ENCODE measurements at places on chromosomes 13 and 19.

DNA sequence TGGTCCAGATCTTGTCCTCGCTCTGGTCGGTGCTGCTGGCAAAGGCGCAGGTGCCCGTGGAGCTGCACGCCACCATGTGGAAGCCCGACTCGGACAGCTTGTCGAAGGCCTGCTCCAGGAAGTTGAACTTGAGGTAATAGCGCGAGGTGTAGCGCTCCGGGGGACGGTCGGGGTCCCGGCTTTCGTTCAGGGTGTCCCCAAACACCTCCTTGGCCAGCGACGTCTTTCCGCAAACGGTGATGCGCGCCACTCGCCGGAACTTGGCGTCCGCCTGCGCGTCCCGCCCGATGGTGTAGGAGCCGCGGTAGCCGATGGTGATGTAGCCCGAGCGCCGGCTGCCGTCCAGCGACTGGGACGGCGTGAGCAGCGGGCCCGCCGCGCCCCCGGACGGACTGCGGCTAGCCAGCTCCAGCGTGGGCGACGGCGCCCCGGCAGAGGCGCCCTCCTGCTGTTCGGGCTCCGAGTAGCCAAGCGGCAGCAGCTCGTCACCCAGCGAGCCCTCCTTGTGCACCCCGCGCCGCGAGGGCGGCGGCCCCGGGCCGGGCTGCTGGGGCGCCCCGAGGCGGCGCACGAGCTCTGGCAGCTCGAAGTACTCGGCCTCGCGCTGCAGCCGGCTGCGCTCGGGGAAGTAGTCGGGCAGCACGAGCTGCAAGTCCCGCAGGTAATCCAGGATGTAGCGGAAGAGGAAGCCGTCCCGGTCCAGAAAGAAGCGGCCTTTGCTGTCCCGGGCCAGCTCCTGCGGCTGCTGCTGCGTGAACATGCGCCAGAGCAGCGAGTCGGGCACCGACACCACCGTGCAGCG lies 801 bp downstream of the KCTD12 start:
- peak; percentile 56 for DNase-seq

- peak; percentile 67 for DNase-seq
Observed at GRCh38 chr13:45951724-45952123, 100.2 kb upstream of the SIAH3 start.

GRCh38 chr13:29270271-29270985 lies 325.1 kb downstream of the SLC7A1 start:
- no peak for DNase-seq

GRCh38 chr19:30605333-30605732 lies 233.1 kb downstream of the ZNF536 start:
- no peak for DNase-seq

DNA sequence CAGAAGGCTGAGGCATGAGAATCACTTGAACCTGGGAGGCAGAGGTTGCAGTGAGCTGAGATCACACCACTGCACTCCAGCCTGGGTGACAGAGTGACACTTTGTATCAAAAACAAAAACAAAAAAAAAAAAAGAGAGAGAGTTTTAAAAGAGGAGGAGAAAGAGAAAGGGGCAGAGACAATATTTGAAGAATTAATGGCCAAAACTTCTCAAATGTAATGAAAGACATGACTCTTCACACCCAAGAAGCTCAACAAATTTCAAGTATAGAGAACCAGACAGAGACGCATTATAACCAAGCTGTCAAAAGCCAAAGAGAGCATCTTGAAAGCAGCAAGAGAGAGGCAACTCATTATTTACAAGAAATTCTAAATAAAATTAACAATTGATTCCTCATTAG lies 36.9 kb upstream of the USP12 start:
- no peak for DNase-seq

DNA sequence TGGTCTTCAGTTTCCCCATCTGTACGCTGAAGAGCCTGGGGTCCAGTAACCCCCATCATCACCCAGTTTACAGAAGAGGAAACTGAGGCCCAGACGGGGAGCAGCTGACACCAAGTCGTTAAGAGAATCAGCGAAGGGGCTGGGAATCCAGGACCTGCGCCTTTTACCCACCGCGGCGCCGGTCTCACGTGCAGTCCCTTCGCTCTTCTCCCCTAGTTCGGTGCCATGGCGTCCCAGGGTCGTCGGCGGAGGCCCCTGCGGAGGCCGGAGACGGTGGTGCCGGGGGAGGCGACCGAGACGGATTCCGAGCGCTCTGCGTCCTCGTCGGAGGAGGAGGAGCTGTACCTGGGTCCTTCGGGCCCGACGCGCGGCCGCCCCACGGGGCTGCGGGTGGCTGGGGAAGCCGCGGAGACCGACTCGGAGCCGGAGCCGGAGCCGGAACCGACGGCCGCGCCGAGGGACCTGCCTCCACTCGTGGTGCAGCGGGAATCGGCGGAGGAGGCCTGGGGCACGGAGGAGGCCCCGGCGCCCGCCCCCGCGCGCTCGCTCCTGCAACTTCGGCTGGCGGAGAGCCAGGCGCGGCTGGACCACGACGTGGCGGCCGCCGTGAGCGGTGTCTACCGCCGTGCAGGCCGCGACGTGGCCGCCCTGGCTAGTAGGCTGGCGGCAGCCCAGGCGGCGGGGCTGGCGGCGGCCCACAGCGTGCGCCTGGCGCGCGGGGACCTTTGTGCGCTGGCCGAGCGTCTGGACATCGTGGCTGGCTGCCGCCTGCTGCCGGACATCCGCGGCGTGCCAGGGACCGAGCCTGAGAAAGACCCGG lies 698 bp downstream of the BLOC1S3 start:
- DNase-seq: peak; percentile 26

DNA sequence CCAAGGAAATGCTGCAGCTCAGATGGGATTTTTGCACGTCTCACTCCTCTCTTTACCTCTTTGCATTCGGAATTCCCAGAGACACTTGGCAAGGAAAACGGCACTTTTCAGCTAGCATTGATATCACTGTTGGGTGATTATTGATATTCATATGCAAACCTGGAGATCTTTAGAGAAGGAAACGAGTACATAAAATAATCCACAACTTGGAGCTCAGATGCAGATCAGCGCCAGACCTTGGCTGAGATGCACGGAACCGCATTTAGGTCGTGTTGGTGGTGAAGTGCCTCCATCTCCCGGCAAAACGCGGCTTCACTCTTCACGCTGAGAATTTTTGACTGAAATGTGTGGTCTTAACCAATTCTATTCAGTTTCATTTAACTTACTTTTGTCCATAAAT lies 77.2 kb upstream of the ARHGEF7 start:
- no peak for DNase-seq

- DNase-seq: no peak
Observed at GRCh38 chr19:1315470-1316166, 29.9 kb downstream of the EFNA2 start.

GRCh38 chr19:39038098-39038497 lies 5.7 kb upstream of the FBXO27 start:
- no peak for DNase-seq

- peak; percentile 76 for DNase-seq
Observed at GRCh38 chr13:48505012-48505411, 27.9 kb downstream of the RCBTB2 start.

GRCh38 chr13:95756072-95756471 lies 79.1 kb downstream of the DNAJC3 start:
- no peak for DNase-seq

DNA sequence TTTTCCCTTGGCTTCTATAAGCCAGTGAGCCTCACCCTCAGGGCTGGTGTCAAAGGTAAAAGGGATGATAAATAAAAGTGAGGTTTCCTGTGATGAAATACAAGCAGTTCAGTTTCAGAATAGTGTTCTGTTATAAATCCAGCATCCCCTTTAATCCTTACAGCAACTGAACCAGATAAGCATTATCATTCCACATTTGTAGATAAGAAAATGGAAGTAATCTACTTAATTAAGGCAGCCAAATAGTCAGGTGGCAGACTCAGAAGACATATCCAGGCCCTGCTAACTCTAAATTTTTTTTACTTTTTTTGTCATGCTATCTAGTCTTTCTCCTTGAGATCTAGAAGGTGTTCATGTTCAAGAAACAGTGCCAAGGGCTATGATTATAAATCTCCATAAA lies 99.4 kb upstream of the SOX21 start:
- DNase-seq: no peak

DNA sequence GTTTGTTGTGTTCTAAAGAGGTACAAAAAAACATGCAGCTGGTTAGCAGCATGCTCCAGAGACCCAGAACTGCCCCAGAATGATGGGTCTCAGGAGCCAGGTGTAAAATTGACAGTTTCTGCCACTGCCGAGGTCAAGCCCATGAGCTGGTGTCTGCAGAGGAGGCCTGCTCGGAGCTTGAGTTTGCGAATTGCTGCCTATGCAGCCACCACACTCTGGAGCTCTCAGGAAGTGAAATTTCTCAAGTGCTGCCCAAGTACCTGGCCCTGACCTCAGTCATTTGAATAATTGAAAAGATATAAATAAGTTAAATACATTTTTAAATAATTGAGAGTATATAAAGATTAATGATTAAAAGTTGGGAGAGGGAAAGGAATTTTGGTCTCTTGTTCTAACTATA lies 66.4 kb downstream of the ZAR1L start:
- DNase-seq: no peak

- DNase-seq: no peak
Observed at GRCh38 chr13:102002287-102002686, 399.6 kb downstream of the FGF14 start.

GRCh38 chr13:33466262-33466661 lies 180.7 kb upstream of the STARD13 start:
- no peak for DNase-seq

- DNase-seq: no peak
Observed at GRCh38 chr19:31436121-31436776, 87.0 kb upstream of the TSHZ3 start.

GRCh38 chr13:92137520-92137919 lies 739.1 kb downstream of the GPC5 start:
- DNase-seq: no peak

DNA sequence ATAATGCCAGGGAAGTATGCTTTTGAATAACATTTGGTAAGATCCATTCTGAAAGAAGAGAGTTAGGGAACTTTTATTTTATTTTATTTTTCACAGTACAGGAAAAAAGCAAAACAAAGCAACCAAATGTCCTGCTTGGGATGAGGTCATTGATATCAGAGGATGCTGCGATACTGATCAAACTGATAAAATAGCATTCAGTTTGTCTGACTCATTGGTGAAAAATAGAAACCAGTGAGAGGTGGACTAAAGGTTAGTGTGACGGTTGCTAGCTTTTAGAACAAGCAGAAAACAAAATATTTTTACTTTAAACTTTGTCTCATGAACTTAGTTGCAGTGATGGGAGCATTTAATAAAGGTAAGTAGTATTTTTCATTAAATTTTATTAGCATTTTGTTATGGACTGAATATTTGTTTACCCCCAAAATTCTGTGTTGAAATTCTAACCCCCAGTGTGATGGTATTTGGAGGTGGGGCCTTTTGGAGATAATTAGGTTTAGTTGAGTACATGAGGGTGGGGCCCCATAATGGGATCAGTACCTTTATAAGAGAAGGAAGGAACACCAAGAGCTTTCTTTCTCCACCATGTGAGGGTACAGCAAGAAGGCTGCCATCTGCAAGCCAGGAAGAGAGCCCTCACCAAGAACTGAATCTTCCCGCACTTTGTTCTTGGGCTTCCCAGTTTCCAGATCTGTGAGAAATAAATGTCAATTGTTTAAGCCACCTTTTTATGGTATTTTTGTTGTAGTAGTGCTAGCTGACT lies 37.3 kb downstream of the ITGBL1 start:
- no peak for DNase-seq

DNA sequence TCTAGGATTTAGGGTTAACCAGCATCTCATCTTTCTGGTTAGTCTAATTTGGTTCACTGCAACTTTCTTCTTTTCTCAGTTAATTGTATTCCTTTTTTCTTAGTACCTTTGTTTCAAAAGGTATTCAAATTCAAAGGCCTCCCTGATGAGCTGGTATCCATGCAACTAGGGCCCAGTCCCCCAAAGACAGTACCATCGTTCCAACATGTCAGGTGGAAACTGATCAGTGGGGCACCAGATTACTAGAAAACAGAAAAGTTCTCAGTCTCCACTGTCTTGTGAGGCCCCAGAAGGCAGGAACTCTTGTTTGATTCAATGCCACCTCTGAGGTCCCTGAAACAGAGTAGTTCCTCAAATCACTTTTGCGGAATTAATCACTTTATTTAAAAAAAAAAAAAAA lies 303.2 kb upstream of the NBEA start:
- no peak for DNase-seq

GRCh38 chr13:109249780-109250528 lies 536.4 kb downstream of the IRS2 start:
- DNase-seq: no peak

- DNase-seq: no peak
Observed at GRCh38 chr19:32367063-32367462, 21.7 kb downstream of the ZNF507 start.

DNA sequence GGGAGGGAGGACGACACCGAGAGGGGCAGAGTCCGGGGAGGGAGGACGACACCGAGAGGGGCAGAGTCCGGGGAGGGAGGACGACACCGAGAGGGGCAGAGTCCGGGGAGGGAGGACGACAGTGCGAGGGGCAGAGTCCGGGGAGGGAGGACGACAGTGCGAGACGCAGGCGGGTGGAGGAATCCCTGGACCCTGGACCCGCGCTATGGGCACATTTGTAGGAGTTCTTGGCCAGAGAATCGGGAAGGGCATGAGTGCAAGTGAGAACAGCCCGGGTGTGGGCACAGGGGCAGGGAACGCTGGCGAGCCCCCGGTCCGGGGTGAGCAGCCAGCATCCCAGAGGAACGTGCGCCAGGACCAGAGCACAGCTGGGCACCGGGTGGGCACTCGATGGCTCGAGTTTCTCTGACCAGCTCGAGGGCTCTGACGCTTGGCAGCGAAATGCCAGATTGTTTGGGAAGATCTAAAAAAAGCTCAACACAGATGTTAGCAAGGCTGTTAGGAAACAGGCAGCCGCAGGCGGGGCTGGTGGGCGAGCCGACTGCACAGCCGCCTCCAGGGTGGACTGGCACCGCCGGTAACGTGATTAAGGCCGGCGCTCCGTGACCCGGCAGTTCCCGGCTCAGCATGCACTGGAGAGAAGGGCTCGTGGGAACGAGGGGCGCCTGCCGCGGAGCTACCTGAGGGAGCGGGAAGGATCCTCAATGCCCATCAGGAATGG lies 17.9 kb upstream of the C2CD4C start:
- DNase-seq: no peak

- no peak for DNase-seq
Observed at GRCh38 chr13:47990920-47991466, 10.1 kb downstream of the SUCLA2 start.

DNA sequence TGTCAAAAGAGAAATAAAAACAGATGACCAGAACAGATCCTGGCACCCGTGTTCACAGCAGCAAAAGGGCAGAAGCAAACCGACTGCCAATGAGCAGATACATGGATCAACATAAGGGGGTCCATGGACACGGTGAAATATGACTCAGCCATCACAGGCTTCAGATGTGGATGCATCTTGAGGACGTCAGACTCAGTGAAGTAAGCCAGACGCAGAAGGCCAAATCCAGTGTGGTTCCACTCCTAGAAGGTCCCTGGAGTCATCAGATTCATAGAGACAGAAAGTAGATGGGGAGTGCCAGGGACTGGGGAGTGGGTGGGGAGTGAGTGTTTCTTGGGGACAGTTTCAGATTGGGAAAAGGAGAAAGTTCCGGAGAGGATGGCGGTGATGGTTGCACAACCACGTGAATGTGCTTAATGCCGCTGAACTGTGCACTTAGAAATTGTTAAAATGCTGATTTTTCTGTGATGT lies 28.8 kb upstream of the SEMA6B start:
- no peak for DNase-seq

- no peak for DNase-seq
Observed at GRCh38 chr19:19043881-19044280, 10.5 kb downstream of the ARMC6 start.

GRCh38 chr19:10389863-10390262 lies 9.5 kb upstream of the TYK2 start:
- DNase-seq: no peak

- peak; percentile 30 for DNase-seq
Observed at GRCh38 chr19:30790056-30790680, 418.0 kb downstream of the ZNF536 start.
